H1 (cell line): ENCODE measurements at places on chromosomes 16 and 17.
A peak's percentile ranks its signal among the peaks of the same experiment; 100 is the strongest.

DNA sequence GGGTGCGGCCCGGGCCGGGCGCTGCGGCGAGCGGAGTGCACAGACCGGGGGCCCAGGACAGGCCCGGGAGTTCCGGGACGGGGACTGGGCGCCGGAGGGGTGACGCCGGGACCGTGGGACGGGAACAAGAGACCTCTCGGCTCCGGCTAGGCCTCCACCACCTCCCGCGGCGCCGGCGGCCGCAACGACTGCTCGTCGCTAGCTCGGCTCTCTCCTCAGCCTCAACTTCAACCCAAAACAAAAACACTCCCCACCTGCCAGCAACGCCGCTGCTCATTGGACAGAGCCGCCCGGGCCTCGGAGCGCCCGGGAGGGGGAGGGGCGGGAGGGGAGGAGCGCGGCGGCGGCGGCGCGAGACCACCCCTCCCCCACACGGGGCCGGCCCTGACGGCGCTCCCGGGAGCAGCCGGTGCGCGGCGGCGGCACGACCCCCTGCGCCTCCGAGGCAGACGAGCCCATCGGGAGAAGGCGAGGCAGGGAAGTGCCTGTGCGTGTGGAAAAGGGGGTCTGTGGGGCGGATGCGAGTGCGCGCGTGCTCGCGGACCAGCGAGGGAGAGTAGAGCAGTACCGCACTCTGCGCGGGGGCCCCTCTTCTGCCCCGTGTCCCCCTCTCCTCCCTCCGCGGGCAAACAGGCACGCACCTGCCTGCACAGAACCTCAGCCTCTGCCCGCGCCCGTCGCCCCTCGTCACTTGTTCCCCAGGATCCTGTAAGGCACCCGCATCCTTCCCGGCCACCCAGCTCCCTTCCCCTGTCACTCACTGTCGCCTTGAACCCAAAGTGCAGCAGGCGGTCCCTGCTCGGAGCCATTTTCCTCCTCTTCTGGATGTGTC is at the start of gene FBXL20:
TSS of gene FBXL20 (minus strand) at position 215 of the 832 bp plus-strand sequence. CDS start 224 bp downstream, outside the sequence.
- DNase-seq = peak; percentile 62

DNA sequence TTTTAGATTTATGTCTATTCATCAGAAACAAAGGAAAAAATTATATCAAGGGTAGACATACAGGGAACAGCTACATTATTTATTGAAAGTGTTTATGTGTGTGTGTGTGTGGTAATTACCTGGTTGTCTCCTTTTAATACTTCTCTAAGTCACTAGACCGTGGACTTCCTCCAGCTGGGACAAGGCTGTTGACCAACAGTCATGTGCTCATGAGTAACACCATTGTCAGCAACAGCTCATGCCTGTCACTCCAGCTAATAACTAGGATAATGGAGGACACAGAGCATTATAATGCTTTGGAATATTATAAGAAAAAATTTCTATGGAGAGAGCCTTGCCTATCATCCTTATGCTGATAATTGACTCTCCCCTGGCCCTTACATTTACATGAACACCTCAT is 125.3 kb upstream of the SALL1 start:
- no peak for DNase-seq

DNA sequence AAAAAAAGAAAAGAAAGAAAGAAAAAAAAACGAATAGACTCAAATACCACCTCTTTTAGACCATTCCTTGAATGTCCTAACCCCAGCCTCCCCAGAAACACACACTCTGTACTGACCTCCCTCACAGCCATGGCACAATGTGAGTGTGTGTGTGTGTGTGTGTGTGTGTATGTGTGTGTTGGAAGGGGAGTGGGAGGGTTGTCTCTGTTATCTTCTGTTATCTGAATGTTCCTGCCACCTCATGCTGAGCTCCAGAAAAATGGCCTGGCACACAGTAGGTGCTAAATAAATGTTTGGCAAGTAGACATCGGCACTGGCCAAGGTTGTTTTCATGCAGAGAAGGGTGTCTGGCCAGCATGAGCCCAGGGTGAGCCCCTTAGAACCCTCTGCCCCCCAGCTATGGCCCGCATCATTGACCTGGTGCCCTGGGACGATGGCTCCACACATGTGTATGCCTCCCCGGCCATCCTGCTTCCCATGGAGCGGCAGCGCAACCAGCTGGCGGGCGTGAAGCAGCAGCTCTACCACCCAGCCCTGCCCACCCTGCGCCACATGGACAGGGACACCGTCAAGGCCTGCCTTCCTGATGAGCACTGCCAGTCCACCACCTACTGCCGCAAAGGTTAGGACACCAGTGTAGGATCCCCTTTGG is 6.6 kb upstream of the CNGB1 start:
- DNase-seq = no peak

DNA sequence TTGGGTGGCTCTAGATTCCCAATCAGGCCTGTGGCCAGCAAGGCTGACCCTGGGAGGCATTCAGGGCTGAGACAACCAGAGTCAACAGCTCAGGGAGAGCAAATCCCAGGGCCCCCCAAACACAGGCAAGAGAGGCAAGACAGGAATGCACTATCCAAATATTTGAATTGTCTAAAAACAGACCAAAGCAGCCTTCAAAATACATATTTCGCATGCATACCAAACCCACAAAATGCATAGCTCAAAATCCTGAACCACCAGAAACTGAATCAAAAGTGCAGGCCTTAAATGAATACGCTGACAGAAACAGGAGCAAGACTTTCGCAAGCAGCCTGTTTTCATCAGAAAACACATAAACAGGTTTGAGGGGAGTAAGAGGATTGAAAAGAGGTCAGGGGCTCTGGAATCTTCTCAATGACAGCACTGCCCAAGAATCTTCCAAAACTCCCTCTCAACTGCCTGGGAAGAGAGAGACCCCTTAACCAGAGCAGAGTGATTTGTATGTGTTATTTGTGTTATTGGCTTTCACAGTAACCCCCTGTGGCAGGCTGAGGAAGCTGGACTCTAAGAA is 213.6 kb upstream of the CDH5 start:
- DNase-seq = no peak

GRCh38 chr16:9082422-9082821 is 9.0 kb upstream of the HAPSTR1 start:
- DNase-seq = no peak

GRCh38 chr17:4800462-4801196 is 1.5 kb downstream of the C17orf114 start:
- DNase-seq = no peak

DNA sequence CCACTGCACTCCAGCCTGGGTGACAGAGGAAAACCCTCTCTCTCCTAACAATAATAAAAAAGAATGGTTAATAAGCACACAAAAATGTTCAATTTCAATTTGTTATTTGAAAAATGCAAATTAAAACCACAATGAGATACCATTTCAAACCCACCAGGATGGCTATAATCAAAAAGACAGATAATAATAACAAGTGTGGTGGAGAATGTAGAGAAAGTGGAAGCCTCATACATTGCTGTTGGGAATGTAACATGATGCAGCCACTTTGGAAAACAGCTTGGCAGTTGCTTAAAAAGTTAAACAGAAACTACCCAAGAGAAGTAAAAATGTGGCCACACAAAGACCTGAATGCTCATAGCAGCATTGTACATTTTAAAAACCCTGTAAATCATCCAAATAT is 51.8 kb upstream of the MAP3K14 start:
- no peak for DNase-seq

- DNase-seq = no peak
These were observed 88.7 kb downstream of the BMERB1 start for GRCh38 chr16:15523092-15523541.

- DNase-seq = no peak
These were observed 112.6 kb upstream of the IRX5 start for GRCh38 chr16:54817940-54818574.

- no peak for DNase-seq
These were observed 3.5 kb downstream of the ZFPM1 start for GRCh38 chr16:88456356-88457292.

- no peak for DNase-seq
These were observed 72.0 kb upstream of the ZNF750 start for GRCh38 chr17:82911822-82912221.

GRCh38 chr17:39915559-39915958 is 2.9 kb downstream of the GSDMB start:
- no peak for DNase-seq
